ENCODE measurements at places on chromosomes 16 and 17. TPM values are rescaled to one million over a fixed set of nuclear protein-coding genes. Genes with fewer than 3 reads are reported as not detected.

- no peak for DNase-seq
Measured at GRCh38 chr16:3797473-3797872, 80.1 kb upstream of the TRAP1 start.

DNA sequence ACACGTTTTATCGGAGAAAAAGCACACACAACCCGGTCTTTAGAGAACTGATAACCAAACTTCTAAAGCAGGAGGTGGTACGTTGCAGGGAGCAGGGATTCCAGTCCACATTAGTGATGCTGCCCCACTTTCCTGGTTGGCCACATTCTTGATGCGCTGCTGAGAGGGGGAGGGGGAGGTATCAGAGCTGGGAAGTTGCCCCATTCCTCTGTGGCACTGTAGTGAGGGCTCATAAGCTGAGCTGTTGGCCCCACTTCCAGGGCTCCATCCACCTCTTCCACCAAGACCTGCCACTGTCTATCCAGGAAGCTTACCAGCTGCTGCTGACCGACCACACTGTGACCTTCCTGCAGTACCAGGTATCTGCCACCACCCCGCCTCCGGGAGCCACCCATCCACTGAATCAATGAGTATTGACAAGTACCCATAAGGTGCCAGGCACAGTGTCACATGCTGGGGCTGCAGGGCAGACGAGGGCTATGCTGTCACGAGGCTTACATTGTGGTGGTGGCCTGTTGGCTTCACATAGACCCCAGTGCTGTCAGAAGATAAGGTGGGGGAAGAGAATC is 1.1 kb downstream of the TSEN54 start:
- DNase-seq, result peak; percentile 71

DNA sequence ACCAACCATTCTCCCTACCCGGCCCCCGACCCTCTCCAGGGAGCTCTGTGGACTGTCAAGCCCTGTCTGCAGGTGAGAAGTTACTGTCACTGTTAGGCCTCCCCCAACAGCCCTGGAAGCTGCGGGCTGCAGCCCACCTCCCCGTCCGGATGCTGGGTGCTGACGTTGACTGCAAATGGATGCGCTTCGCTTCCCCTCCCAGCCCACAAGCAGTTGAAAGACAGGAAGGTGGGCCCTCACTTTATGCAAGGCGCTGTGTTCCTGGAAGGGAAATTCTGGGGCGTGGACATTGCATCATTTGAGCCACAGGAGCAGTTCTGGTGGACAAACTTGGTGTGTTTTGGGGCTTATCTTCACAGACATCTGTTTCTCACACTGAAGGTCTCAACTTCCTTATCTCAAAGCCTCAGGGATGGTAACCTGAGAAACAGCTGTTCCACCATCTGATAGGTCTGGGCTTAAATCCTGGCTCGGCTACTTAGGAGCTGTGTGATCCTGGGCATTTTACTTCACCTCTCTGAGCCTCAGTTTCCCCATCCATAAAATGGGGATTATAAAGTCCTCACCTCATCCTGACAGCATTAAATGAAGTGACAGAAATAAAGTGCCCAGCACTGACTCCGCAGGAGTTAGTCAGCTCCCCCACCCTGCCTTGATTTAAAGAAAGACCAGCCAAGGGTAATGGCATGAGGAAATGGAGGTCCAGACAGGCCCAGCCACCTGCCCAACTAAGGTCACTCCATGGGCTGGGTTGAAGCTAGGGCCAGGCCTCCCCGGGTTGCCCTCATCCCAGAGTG is 4.6 kb upstream of the DRC7 start:
- no peak for DNase-seq

SLFN14 gene
- not detected for total RNA-seq

USH1G gene
- 2.7 TPM for total RNA-seq
